NCI-H1694 treated with DMSO at 0.1 percent for 48 hours (cell line): ENCODE measurements at places on chromosomes 5 and 9.

DNA sequence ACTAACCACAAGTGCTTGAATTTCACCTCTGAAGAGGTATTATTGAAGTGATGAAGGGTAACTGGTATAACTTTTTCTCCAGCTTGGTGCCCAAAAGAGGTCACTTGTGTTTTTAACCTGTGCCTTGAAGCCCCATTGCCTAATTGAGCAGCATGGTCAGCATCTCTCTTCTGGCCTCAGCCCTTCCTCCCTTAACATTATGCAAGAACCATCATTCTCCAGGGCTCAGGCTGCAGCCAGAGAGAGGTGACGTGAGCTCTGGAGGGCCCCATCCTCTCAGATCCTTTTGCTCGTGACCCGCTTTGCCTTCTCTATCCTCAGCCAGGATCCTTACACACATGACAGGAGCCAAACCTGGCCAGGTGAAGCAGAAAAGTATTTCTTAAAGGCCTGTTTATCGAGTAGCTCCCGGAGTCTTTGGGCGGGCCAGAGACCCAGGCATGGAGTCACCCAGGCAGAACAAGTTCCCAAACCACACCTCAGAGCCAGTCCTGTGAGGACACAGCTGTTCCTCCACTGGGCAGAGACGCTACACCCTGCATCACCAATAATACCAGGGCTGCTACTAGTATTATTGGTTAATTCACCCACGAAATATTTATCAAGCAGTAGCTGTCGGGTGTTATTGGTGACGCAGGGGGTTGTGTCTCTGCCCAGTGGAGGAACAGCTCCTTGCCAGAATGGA is 29.6 kb upstream of the BOD1 start:
- DNase-seq, result no peak

- no peak for DNase-seq
Measured at GRCh38 chr5:132422720-132423437, 53.4 kb downstream of the SLC22A5 start.

- no peak for DNase-seq
Measured at GRCh38 chr5:56908942-56909293, 478 bp upstream of the SETD9 start.

DNA sequence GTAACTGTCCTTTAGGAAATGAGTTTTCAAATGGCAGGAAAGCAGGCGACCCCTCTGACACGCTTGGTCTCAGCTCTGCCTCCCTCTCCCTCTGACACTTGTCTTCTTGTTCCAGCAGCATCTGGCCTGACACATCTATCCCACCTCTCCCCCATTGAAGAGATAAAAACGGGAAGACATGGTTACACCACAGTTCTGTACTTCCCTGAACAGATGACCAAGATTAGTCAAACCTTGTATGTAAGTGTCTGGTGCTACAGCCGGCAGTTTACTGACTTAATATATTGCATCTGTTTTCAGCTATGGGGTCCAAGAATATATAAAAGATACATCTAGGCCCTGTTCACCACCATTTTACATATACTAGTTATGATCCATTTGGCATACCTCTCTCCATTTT is 29.6 kb upstream of the MLLT3 start:
- no peak for DNase-seq

DNA sequence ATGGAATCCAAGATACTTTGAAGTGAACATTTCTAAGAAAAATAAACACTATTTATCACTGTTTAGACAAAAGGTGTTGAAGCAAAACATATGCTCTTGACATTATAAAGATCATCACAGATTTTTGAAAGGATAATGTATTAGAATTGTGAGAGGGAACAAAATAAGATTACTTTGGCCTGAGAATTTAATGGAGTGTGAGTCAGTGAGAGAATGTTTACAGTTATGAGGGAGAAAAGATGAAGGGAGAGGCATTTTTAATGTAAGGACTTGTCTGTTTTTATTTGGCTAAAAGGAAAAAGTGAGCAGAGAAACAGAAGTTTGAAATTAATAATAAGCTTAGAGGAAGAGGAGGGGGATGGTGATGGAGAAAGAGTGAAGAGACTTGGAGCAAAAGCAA is 1010.1 kb downstream of the EFNA5 start:
- DNase-seq, result no peak

- DNase-seq, result no peak
Measured at GRCh38 chr5:137035480-137035878, 463.6 kb downstream of the SPOCK1 start.

DNA sequence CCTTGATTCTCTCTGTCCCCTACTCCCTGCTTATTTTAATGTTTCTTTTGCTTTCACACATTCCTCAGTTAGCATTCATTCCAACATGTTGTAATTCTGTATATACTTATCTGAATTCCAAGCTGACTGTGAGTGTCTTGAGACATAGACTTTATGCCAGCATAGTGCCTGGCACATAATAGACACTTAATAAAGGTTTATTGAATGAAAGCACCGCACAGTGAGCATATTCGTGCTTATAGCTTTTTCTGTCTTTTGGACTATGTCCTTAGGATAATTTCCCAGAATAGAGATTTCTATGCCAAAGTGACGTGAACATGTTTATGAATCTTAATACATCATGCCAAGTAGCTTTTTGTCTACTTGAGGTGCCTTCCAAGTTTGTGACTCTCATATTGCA is 174.6 kb downstream of the CD180 start:
- DNase-seq, result no peak

GRCh38 chr5:133325864-133326263 is 274.1 kb downstream of the HSPA4 start:
- DNase-seq, result no peak

- no peak for DNase-seq
Measured at GRCh38 chr5:81310402-81311063, 9.1 kb downstream of the ZCCHC9 start.

DNA sequence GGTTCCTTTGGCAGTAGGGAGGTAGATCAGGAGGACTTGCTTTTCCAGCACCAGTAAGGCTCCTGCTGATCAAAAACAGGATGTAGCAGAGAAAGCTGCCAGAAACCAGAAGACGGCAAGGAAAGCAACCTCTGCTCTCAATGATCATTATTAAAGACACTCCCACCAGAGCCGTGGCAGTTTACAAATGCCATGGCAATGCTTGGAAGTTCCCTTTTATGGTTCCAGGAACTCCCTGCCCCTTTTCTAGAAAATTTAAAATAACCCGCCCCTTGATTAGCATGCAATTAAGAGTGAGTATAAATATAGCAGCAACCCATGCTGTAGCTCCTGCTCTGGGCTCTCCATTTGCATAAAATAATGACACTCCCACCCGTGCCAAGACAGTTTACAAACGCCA is 16.1 kb downstream of the EQTN start:
- DNase-seq, result no peak

GRCh38 chr5:133260715-133261114 is 208.9 kb downstream of the HSPA4 start:
- DNase-seq, result no peak

GRCh38 chr5:54792611-54793404 is 192.6 kb downstream of the ESM1 start:
- no peak for DNase-seq
